Activated naive CD4-positive, alpha-beta T cell treated with Interleukin-2 at 50 U/mL for 16 hours (primary cell): ENCODE measurements at places on chromosomes 13 and 19.

- no peak for DNase-seq
These were observed 2526.7 kb upstream of the PCDH20 start for GRCh38 chr13:63942372-63942771.

DNA sequence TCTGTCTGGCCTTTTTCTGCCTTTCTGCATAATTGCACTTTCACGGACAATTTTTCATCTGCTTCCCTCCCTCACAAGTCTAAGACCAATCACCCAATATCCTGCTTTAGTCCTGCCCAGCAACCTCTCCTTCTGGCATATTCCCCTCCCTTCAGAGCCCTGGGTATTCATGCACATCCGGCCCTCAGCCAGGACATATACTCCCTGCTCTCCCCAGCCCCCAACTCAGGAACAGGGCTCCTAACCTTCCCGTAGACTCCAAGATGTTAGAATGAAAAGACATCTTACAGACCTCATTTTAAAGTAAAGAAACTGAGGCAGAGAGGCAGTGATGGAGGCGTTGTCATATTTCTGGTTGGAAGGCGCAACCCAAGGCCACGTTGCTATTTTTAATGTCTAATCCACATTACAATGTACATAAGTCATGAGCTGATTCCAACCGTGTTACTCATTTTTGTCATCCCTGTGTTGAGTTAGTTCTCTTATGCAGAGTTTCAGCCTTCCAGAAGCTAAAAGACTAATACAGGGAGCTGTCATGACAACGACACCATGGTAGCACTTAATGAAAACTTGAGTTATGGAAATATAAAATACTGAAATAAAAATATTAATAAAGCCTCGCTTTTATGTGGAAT is 209.2 kb downstream of the TSHZ3 start:
- no peak for DNase-seq

- no peak for DNase-seq
These were observed 17.0 kb downstream of the CYP4F22 start for GRCh38 chr19:15525291-15525690.

DNA sequence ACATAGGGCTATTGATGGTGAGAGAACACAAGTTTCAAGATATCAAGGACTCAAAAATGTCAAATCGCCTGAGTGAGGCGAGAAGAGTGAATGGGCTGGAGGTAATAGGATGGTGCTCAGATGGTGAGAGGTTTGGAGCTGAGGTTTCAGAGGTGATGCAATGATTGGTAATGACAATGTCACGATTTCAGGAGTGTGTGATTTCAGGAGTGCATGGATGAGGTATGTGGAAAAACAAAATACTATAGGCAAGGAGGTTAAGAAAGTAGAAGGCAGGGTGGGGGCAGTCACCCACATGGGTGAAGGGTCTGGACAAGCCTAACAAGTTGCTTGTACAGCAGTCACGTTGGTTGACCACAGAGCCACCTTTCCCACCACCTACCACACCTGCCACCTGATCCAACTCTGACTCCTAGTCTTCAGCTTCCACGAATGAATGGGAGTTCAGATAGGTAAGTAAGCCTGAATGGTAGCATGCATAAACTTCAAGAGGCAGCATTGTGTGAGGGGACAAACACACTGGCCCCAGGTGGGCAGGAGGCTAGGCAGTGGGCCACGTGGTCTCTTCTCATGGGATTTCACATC is 71.5 kb downstream of the RUBCNL start:
- DNase-seq, result no peak

GRCh38 chr13:39965309-39965708 is 309.8 kb downstream of the COG6 start:
- no peak for DNase-seq

DNA sequence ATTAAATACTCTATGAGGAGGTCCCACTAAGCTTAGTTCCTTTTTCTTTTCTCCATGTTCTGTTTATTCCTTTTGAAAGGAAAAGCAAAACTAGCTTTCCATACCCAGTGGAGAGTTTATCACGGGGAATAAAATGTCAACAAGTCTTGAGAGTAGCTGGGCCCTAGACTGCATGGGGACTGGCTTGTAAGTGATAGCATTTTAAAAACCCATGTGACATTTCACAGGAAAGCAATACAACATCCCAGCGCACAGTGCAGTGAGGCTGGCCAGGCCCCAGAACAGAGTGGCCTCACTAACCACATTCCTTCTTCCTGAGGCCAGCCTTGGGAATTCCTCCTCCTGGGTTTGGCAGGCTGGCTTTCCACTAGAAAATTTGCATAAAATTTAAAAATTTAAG is 149.8 kb downstream of the DLEU7 start:
- DNase-seq, result no peak

GRCh38 chr13:48944221-48944620 is 31.5 kb upstream of the FNDC3A start:
- no peak for DNase-seq

GRCh38 chr19:15437355-15438123 is 12.2 kb downstream of the WIZ start:
- DNase-seq, result no peak

- no peak for DNase-seq
These were observed 345.3 kb downstream of the MYO16 start for GRCh38 chr13:108974686-108975085.
